ENCODE measurements at places on chromosomes 16 and 17.

- no peak for DNase-seq
Observed at GRCh38 chr17:2048805-2049204, 6.1 kb upstream of the HIC1 start.

GRCh38 chr17:61732169-61732568 lies 131.2 kb downstream of the BRIP1 start:
- no peak for DNase-seq

GRCh38 chr16:3175157-3176093 lies 12.6 kb upstream of the OR1F1 start:
- DNase-seq = peak; percentile 82

- DNase-seq = no peak
Observed at GRCh38 chr16:81014672-81015071, 7.7 kb downstream of the CENPN start.

- no peak for DNase-seq
Observed at GRCh38 chr16:71943887-71944286, 48.6 kb downstream of the IST1 start.

DNA sequence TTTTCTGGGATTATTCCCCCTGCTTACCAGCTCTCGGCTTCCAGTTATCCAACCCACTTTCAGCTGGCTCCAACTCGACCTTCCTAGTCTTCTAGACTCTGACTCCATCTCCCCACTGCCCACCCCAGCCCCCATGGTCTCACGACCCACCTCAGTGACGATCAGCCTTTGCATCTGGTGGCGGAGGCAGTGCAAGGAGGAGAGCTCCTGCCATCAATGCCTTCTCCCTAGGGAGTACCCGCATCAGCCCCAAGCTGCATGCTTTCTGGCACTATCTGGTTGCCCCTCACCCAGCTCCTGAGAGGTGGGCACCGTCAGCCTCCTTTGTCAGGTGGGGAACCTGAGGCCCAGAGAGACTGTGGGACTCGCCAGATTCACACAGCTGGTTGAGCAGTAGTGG lies 72.6 kb upstream of the RPL38 start:
- no peak for DNase-seq

- no peak for DNase-seq
Observed at GRCh38 chr16:87959391-87959990, 8.3 kb downstream of the BANP start.

DNA sequence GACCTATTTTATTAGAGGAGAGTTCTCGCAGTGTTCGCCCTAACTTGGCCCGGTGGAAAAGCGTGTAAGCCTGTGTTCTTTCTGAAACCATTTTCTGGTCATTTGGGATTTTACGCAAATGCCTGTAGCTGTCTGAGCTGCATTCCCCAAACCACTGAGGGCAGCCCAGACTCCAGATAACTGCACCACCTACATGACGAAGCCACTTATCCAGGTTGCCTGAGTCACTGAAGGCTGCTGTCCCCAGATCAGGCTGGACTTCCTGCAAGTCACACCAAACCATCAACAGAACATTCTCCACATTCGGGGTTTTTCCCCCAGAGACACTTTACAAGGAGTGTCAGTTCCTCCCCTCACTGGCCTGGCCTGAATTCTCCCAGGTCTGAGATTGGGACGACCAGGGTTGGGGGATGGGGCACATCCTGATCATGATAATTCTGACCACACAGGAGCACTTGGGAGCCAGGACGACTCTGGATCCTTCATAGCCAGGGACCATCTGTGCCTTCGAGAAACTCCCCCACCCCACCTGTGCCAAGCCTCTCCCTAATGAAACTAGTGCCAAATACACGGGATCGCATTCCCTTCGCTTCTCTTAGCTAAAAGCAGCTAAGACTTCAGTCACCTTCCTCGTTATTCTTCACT lies 2.3 kb downstream of the RPRML start:
- no peak for DNase-seq

DNA sequence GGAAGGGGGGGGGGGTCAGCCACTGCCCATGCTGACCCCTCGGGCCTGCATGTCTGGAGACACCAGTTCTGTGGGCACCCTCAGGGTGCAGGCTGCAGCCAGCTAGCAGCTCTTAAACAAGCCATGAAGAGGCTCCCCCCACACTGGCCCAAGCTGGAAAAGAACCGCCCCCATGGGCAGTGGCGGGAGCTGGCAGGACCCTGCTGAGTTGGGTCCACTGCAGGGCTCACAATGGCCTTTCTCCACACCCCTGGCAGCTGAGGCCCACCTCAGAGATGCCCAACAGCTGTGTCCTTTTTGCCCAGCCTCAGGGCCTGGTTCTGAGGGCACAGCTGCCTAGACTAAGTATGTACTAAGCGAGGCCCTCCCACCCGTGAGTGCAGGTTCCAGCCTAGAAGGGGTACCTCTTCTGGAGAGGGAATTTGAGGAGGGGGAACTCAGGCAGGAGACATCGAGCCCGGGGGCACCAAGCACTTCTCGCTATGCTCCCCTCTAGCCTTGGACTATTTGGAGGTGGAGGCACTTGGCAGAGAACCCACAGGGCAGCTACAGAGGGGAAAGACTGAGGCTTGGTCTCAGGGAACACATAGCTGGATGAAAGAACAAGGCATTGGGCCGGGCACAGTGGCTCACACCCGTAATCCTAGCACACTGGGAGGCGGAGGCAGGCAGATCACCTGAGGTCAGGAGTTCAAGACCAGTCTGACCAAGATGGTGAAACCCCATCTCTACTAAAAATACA lies 3.2 kb downstream of the THRA start:
- DNase-seq = no peak

GRCh38 chr17:39400547-39401411 lies 647 bp downstream of the FBXL20 start:
- DNase-seq = no peak

- no peak for DNase-seq
Observed at GRCh38 chr17:34532281-34533065, 46.9 kb upstream of the TMEM132E start.

DNA sequence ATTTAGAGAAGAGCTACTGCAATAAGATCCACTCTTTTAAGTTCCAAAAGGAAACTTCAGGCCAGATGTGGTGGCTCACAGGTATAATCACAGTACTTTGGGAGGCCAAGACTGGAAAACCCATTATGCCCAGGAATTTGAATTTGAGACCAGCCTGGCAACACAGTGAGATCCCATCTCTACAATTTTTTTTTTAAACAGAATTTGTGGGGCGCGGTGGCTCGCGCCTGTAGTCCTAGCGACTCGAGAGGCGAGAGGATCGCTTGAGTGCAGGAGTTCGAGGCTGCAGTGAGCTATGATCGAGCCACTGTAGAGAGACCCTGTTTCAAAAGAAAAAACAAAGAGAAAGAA lies 793 bp downstream of the COG7 start:
- no peak for DNase-seq

- no peak for DNase-seq
Observed at GRCh38 chr17:76726231-76726775, at the start of gene JMJD6. JMJD6 (minus strand) TSS chr17:76726606; CDS start chr17:76726475, 131 bp downstream.

GRCh38 chr17:46889992-46890564 lies 32.9 kb upstream of the GOSR2 start:
- DNase-seq = no peak

DNA sequence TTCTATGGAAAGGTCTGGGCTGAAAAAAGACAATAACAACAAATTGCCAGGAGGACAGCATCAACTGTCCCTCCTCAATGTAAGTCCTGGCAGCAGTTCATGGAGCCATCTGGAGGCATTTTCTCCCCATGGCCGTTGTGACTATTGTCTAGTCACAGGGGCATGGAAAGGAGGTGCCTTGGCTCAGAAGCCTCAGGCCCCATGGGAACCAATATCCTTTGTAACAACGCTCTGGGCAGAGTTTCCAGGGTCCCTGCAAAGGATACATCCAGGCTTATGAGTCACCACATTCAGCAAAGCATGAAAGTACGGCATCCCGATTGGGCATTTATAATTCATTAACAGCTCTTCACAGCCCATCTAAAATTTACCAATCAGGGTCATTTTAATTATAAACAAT lies 85.2 kb downstream of the GLG1 start:
- DNase-seq = no peak

GRCh38 chr16:56355786-56356275 lies 69.5 kb downstream of the AMFR start:
- DNase-seq = no peak

DNA sequence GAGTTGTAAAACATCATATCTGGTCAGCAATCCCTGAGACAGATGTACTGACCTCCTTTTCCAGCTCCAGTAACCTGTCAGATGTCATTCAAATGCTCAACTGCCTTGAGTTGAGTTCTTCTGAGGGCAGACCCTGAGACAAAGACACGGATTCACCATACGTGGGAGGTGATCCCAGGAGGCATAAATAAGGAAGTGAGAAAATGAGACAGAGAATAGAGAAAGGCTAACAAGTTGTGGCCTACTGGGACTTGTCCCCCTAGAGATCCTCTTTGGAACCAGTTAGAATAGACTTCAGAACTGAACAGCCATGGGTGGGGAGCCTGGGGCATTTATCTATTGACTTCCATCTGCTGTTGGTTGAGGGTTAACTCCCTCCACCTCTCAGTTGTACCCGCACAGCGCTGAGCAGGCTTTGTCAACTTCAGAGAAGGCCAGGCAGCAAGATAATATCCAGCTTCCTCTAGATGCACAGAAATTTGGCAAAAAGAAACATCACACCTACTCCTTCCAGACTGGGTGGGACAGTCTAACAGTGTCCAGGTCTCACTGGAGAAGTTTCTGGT lies 123.0 kb upstream of the DYNLRB2 start:
- DNase-seq = no peak

GRCh38 chr16:47060596-47060995 lies 83.1 kb downstream of the NETO2 start:
- DNase-seq = no peak

DNA sequence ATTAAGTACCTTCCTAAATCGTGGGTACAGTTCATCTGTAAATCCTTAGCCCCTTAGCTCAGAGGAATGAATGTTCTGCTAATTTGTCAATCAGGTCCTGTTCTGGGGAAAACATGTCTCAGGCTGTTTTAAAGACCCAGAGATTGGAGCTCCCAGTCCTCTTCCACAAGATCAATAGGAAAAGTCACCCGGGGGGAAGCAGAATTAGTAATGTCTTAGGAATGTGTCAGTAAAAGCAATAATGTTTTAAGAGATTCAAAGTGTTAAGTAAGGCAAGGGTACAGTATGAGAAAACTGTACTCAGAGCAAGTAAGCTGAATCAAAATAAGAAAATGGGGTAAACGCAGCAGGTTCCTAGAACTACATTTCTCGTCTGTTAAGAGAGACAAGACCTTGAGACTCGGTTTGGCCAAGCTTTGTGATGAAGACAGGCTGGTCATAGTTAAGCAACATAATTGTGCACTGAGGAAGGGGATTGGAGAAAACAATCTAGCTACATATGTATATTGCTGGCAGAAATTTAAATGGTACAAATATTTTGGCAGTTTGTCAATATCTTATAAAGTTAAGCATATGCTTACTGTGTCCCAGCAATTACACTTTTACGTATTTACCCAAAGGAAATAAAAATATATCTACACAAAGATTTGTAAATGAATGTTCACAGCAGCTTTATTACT lies 192.9 kb upstream of the C17orf78 start:
- DNase-seq = no peak

GRCh38 chr17:63024716-63025115 lies 58.7 kb downstream of the TANC2 start:
- DNase-seq = no peak

- DNase-seq = no peak
Observed at GRCh38 chr17:5931616-5932015, 138.6 kb upstream of the WSCD1 start.

- DNase-seq = no peak
Observed at GRCh38 chr16:18959031-18959505, 24.7 kb upstream of the TMC7 start.

GRCh38 chr17:41428591-41429291 lies 4.4 kb upstream of the KRT37 start:
- DNase-seq = no peak

- no peak for DNase-seq
Observed at GRCh38 chr17:59668816-59669215, 38.4 kb downstream of the PTRH2 start.

DNA sequence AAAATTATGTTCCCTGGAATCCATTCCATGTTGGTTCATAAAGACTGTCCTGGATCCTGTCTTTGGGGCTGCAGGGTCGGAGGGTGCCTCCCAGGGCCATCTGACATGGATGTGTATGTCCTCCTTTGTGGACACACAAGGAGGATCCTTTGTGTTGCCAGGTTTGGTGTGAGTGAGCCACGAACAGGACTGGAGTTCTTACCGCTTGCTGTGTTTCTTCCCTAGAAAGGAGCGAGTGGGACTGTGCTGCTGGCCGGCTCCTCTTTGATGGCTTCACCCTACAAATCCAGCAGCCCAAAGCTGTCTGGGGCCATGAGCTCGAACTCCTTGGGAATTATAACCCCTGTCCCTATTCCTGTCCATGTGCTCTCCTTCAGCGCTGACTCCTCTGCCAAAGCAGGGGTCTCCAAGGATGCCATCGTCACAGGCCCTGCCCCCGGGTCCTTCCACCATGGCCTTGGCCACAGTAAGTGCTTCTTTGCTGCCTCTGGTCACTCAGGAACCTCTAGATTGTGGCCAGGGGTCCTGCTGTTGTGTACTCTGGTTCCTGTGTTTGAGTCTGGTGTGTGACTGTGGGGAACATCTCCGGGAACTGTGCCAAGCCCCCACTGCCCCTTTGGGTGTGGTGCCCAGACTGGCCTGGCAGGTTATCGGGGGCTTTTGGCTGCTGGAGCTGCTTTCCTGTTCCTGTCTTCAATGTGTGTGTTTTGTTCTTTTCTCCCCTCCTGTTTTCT lies 29.5 kb downstream of the UBN1 start:
- no peak for DNase-seq

GRCh38 chr16:88553739-88554138 lies 16.5 kb upstream of the ZC3H18 start:
- DNase-seq = no peak

GRCh38 chr17:49260011-49260816 lies 29.6 kb upstream of the PHOSPHO1 start:
- DNase-seq = peak; percentile 85

DNA sequence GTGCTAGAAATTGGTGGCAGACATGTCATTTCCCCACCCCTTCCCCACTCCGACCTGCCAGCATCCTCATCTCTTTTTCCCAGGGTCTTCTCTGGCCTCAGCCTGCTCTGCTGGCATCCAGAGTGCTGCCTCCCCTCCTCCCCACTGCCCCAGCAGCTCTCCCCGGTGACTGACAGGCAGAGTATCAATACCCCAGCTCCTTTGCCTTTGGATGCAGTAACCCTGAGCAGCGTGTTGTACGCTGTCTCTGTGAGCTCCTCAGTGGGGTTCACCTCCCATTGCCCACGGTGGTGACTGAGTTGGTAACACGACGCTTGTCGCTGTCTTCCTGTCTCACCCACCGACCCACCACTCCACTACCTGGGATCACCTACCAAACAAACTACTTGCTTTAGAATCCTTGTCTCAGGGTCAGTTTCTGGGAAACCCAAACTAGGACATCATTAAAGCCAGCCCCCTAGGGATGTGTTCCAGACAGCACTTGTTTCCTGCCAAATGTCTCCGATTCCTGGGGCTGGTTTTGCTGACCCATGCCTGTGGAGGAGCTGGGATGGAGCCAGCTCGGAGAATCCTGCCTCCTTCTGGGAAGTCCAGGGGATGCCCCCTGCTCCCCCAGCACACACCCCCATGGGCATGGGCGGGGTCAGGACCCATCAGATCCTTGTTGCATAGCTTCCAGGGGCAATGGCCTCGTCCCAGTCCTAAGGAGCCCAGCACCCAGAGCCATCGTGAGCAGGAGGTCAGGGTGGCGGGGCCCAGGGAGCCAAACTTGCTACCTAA lies 8.3 kb upstream of the SBK1 start:
- no peak for DNase-seq

Measured in activated CD8-positive, alpha-beta memory T cell treated with anti-CD3 and anti-CD28 coated beads for 24 hours (primary cell).